Activated CD8-positive, alpha-beta memory T cell treated with anti-CD3 and anti-CD28 coated beads, Interleukin-2, amount 10 ng/mL, durations not matched to agents 7 days and 5 days (primary cell): ENCODE measurements at places on chromosomes 6 and 20. TPM values are rescaled to one million over a fixed set of nuclear protein-coding genes. Genes with fewer than 3 reads are reported as not detected.

- no peak for DNase-seq
These were observed 29.6 kb downstream of the RAMACL start for GRCh38 chr6:166556863-166557322.

DNA sequence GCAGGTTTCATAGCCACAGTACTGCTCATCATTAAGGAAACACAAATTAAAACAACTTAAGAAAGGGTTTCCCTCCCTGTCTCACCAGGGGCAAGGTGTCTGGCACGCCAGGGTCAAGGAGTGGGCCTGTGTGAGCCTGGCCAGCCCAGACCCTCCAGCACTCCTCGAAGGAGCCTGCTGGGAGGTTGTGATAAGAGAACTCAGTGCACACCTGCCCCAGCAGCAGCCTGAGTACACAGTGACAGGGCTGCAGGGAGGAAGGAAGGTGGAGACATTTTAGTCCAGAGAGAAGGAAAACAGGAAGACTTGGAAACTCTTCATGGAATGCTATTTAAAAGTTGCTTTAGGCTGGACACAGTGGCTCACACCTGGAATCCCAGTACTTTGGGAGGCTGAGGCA is 14.1 kb downstream of the NINL start:
- DNase-seq, result no peak

- peak; percentile 53 for DNase-seq
These were observed 31.0 kb downstream of the GLO1 start for GRCh38 chr6:38671885-38672467.

DNA sequence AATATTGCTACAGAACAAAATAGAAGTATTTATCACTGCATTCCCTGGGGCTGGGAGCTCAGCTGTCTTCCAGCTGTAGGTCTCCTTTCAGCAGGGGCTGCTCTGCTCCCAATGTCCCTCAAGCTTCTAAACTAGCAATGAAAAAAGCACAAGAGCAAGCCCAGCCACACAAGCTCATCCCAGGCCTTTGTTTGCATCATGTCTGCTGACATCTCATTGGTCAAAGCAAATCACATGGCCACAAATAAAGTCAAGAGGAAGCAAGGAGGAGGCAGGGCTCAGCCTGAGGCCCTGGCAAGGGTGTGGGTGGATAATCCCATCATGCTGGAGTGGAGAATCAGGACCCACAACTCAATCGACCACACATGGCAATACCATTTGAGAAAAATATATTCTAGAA is 2.2 kb upstream of the BFSP1 start:
- DNase-seq, result peak; percentile 50

- DNase-seq, result no peak
These were observed 94.8 kb downstream of the MBOAT1 start for GRCh38 chr6:20117474-20117873.

GRCh38 chr6:68038815-68039408 is 596.2 kb upstream of the ADGRB3 start:
- DNase-seq, result no peak

GRCh38 chr20:38209054-38209675 is 44.1 kb upstream of the TGM2 start:
- no peak for DNase-seq

GRCh38 chr20:14951105-14951504 is 613.7 kb upstream of the FLRT3 start:
- no peak for DNase-seq

GRCh38 chr20:13302647-13303450 is 81.8 kb downstream of the ISM1 start:
- DNase-seq, result peak; percentile 51

DNA sequence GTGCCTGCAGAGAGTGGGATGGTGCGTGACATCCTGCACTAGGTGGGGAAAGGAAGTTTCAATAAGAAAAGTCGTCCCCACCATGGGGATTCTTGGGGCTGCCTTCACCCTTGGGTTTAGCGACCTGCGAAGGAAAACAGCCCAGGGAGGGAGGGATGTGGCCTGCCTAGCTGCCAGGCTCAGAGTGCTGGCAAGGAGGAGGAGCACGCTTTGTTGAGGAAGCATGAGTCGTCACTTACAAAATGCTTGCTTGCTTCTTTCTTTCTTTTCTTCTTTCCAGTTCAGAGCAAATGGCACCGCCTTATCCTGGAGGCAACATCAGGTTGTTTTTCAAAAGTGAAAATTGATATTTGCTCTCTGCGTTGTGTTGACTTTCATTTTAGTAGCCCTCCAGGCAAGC is 123.2 kb downstream of the TFAP2C start:
- no peak for DNase-seq

- DNase-seq, result no peak
These were observed 93.3 kb downstream of the RNASET2 start for GRCh38 chr6:166862978-166863530.

- DNase-seq, result no peak
These were observed 111.2 kb downstream of the TAF4 start for GRCh38 chr20:61954276-61955021.

DNA sequence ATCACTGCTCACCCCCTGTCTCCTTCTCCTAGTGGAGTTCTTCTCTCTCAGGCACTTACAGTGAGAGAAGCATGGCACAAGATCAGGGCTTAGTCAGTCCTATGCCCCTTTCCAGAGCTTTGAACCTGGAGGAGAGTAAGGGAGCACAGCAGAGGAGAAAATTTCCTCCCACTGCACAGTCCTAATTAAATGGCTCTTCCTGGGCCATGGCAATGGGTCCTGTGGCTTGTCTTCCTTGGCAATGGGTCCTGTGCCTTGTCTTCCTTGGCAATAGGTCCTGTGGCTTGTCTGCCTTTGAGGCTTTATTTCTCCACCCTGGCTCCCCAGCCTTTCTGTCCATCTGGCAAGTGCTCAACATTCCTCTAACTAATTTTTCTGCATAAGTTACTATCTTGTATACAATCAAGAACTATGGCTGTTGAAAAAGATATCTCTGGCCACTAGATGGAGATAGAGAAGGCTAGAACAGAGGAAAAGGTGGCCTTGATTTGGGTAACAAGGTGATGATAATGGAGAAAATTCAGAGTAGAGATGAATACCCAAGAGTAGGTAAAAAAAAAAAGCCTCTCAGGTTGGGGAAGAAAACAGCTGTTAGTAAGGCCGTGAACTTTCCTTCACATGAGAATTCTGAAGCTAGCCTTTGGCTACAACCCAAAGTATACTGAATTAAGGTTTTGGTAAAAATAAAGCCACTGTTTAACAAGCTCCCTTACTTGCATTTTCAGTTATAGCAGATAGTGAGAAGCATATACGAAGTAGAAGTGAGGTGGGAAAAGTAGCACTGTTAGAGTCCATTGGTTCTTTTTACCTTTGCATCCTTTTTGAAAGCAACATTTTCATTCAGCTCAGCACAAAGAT is 504.9 kb downstream of the DOK5 start:
- no peak for DNase-seq

- DNase-seq, result no peak
These were observed 41.6 kb downstream of the NUP153 start for GRCh38 chr6:17665132-17665531.

GRCh38 chr6:147942363-147942762 is 400.3 kb upstream of the SASH1 start:
- DNase-seq, result no peak

GRCh38 chr6:166957087-166957804 is 896 bp upstream of the RNASET2 start:
- peak; percentile 77 for DNase-seq

The FOXF2 gene
- not detected for total RNA-seq

The GSTA3 gene
- total RNA-seq, result not detected

The FAM83D gene
- 23.1 TPM for total RNA-seq

The AURKA gene
- total RNA-seq, result 107 TPM

The SMIM29 gene
- 34.0 TPM for total RNA-seq

The KHDC1L gene
- total RNA-seq, result not detected

The ADGRG6 gene
- 0.26 TPM for total RNA-seq

The CYP24A1 gene
- not detected for total RNA-seq

The MUC22 gene
- total RNA-seq, result not detected

The CST3 gene
- total RNA-seq, result 0.61 TPM

The C20orf141 gene
- total RNA-seq, result not detected

The ADGRF5 gene
- not detected for total RNA-seq
